Muscle of leg (tissue), 16 donors: ENCODE measurements at places on chromosomes 11 and 22. TPM values are rescaled to one million over a fixed set of nuclear protein-coding genes. Genes with fewer than 3 reads are reported as not detected.

The FOLR3 gene
- not detected for total RNA-seq

The MMP10 gene
- total RNA-seq, result not detected

The PLEKHA7 gene
- 2.6 TPM for total RNA-seq

The PSMA1 gene
- total RNA-seq, result 143 TPM

The GAB4 gene
- total RNA-seq, result not detected

The MMP12 gene
- total RNA-seq, result not detected

The PATE4 gene
- not detected for total RNA-seq

DNA sequence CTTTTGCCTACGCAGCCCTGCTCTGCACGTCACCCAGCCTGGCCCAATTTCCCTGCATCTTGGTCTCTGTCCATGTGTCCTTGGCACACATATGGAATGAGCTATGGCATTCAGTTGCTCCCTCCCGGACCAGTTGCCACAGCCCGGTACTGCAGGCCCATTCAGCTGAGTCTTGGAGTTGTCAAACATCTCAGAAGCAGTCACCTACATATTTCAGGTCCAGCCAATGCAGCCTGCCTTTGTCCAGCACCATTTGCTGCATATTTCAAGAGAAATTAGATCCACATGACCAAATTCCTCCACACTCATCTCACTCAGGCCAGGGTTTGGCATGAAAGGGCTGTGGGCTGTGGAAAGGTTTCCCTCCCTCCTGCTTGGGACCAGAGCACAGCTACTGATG is 76.8 kb downstream of the MN1 start:
- H3K27me3 ChIP-seq, result no peaks in the 10 kb centered on the region
- no peak for DNase-seq
- no peak overlapping the region for H3K4me3 ChIP-seq
- no peak overlapping the region for H3K27ac ChIP-seq

DNA sequence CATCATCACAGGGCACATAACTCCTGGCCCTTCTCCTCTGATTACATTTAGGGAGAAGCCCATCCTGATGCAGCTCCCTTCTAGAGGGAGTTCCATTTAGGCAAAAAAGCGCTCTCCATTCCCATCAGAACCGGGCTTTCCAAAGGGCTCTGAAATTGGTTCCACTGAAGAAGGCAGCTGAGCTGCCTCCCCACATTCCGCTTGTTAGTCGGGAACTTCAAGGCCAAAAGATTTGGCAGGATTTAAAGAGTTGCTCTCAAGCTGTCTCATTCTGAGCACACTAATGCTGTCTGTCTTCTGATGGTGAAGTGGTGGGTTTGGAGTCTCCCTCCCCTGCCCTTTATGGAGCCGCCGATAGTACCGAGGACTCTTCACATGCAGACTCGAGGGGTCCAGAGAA is 26.6 kb upstream of the CABP7 start:
- H3K4me3 ChIP-seq, result no peak overlapping the region
- peaks cover 93% of the 10 kb centered on the region for H3K4me1 ChIP-seq
- H3K27me3 ChIP-seq, result no peaks in the 10 kb centered on the region
- peak overlapping the region; percentile 71 for H3K27ac ChIP-seq
- peak; percentile 69 for DNase-seq
- H3K36me3 ChIP-seq, result peaks cover 13% of the 10 kb centered on the region

- H3K36me3 ChIP-seq, result no peaks in the 10 kb centered on the region
- DNase-seq, result no peak
- no peak overlapping the region for H3K27ac ChIP-seq
- peaks cover 29% of the 10 kb centered on the region for H3K4me1 ChIP-seq
- peaks cover 19% of the 10 kb centered on the region for H3K27me3 ChIP-seq
- no peak overlapping the region for H3K4me3 ChIP-seq
Measured at GRCh38 chr11:45092901-45093760, 53.3 kb upstream of the PRDM11 start.

- peak overlapping the region; percentile 90 for H3K27ac ChIP-seq
- no peaks in the 10 kb centered on the region for H3K27me3 ChIP-seq
- H3K4me1 ChIP-seq, result peaks cover 14% of the 10 kb centered on the region
- H3K4me3 ChIP-seq, result peak overlapping the region; percentile 63
Measured at GRCh38 chr11:65262776-65263175, 1.0 kb downstream of the POLA2 start.

GRCh38 chr11:126194121-126194543 is 17.3 kb downstream of the RPUSD4 start:
- no peaks in the 10 kb centered on the region for H3K27me3 ChIP-seq
- peak; percentile 71 for DNase-seq
- peaks cover 17% of the 10 kb centered on the region for H3K4me1 ChIP-seq

GRCh38 chr11:118609380-118610224 is 2.2 kb downstream of the PHLDB1 start:
- peaks cover 15% of the 10 kb centered on the region for H3K36me3 ChIP-seq
- H3K4me1 ChIP-seq, result peaks cover 68% of the 10 kb centered on the region
- DNase-seq, result peak; percentile 58
- peaks cover 22% of the 10 kb centered on the region for H3K27me3 ChIP-seq
- peak overlapping the region; percentile 94 for H3K27ac ChIP-seq

DNA sequence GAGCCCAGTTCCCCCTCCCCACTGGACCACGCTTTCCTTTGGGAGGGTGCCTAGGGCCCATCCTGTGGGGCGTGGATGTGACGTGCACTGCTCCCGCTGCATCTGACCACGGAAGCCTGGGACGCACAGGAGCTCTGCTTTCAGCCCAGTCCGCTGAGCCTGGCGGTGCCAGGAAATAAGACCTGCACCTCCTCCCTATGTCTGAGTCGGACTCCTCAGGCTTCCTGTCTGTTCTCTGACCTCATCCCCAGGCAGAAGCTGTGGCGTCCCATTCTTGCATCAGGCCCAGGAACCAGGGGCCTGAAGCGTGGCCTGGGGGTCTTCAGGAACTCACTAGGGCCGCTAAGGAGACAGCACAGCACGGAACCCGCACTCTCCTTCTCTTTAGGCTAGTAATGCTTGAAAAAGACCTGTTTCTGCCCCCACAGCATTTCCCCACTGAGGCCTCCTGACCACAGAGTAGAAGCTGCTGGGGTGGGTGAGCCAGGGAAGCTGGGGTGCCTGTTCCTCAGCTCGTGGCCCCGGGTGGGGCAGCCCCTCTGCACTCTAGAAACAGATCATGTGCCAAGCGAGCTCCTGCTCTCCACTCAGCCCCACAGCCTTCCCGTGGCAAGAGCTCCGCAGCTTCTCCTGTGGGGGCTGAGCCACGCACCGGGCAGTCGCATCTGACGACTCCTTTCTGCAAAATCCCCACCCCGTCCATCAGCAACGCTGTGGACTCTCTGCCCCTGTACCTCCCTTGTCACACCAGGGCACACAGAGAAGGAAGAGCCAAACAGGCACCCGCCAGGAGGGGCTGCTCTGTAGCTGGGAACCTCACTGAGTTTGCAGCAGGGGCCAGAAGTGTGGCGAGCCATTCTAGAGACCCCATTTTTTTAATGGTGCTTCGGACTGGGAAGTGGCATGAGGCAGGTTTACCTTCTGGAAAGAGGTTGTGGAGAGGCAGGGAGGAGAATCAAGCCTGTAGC is 22.6 kb downstream of the MOV10L1 start:
- peaks cover 4% of the 10 kb centered on the region for H3K4me1 ChIP-seq
- peak; percentile 42 for DNase-seq
- no peaks in the 10 kb centered on the region for H3K27me3 ChIP-seq
- H3K27ac ChIP-seq, result peak overlapping the region; percentile 20

DNA sequence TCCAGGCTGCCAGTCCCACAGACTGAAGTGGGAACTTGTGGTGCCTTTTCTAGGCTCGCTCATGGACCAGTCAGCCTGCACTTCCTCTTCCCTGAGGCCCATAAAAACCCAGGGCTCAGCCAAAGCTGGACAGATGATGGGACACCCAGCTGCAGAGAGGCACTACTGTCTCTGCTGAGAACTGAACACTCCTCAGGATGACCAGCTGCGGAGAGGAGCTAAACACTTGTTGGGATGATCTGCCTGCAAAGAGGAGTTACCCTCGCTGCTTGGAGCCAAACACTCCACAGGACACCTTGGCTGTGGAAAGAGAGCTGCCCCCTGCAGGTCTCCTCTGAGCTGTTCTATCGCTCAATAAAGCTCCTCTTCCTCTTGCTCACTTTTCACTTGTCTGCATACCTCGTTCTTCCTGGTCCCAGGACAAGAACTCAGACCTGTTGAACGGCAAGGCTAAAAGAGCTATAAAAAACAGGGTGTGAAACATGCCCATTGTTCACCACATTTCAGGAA is 465.5 kb downstream of the GUCY1A2 start:
- H3K4me3 ChIP-seq, result no peak overlapping the region
- no peaks in the 10 kb centered on the region for H3K27me3 ChIP-seq
- H3K4me1 ChIP-seq, result no peaks in the 10 kb centered on the region
- no peak for DNase-seq

GRCh38 chr11:44016131-44016530 is 31.6 kb upstream of the ACCSL start:
- no peaks in the 10 kb centered on the region for H3K27me3 ChIP-seq
- H3K4me1 ChIP-seq, result peaks cover 18% of the 10 kb centered on the region
- H3K4me3 ChIP-seq, result no peak overlapping the region
- H3K36me3 ChIP-seq, result no peaks in the 10 kb centered on the region

- H3K4me3 ChIP-seq, result peak overlapping the region; percentile 95
- H3K27ac ChIP-seq, result peak overlapping the region; percentile 100
- H3K4me1 ChIP-seq, result peaks cover 51% of the 10 kb centered on the region
- H3K36me3 ChIP-seq, result peaks cover 49% of the 10 kb centered on the region
Measured at GRCh38 chr11:206526-207207, 532 bp downstream of the BET1L start.

DNA sequence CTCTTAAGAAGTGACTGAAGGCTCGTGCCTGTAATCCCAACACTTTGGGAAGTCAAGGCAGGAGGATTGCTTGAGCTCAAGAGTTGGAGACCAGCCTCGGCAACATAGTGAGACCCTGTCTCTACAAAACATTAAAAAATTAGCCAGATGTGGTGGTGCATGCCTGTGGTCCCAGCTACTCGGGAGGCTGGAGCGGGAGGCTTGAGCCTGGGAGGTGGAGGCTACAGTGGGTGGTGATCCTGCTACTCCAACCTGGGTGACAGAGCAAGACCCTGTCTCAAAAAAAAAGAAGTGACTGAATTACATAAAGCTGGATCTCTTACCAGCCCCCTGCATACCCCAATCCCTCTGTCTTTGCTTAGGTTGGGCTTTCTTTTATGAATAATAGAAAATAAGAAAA is 58.1 kb downstream of the C22orf31 start:
- H3K27ac ChIP-seq, result no peak overlapping the region
- peaks cover 36% of the 10 kb centered on the region for H3K4me1 ChIP-seq
- no peaks in the 10 kb centered on the region for H3K27me3 ChIP-seq

- no peaks in the 10 kb centered on the region for H3K27me3 ChIP-seq
- no peaks in the 10 kb centered on the region for H3K4me1 ChIP-seq
- no peak overlapping the region for H3K4me3 ChIP-seq
- peaks cover 11% of the 10 kb centered on the region for H3K36me3 ChIP-seq
- no peak for DNase-seq
- no peak overlapping the region for H3K27ac ChIP-seq
Measured at GRCh38 chr11:77322926-77323590, 21.6 kb upstream of the GDPD4 start.

GRCh38 chr22:43698403-43698802 is 113.7 kb downstream of the EFCAB6 start:
- no peaks in the 10 kb centered on the region for H3K4me1 ChIP-seq
- no peak for DNase-seq
- no peaks in the 10 kb centered on the region for H3K27me3 ChIP-seq
- no peak overlapping the region for H3K27ac ChIP-seq
- no peaks in the 10 kb centered on the region for H3K36me3 ChIP-seq

DNA sequence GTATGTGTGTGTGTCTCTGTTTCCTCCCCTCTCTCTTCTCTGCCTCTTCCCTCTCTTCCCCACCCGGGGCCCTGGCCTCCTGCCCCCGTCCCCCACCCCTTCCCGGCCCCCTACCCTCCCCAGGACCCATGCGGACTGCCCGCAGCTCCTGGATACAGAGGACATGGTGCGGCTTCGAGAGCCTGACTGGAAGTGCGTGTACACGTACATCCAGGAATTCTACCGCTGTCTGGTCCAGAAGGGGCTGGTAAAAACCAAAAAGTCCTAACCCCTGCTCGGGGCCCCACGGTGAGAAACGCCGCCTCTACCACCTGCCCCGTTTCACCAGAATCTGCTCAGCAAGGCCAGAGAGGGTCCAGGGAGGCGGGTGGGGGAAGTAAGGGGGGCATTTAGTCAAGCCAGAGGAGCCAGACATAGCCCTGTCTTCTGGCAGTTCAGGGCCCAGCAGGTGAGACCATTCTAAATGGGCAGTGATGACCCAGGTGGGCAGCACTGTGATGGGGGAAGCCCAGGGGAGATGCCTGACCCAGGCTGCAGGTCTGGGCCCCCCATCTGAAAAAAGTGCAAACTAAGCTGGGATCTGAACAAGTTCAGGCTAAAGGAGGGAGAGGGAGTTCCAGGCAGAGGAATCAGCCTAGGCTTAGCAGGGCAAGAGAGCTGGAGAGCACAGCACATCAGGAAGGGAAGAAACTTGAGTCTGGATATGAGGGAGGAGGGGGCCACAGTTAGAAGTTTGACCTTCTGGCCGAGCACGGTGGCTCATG is 6.4 kb downstream of the SELENOM start:
- H3K36me3 ChIP-seq, result peaks cover 82% of the 10 kb centered on the region
- peaks cover 35% of the 10 kb centered on the region for H3K4me1 ChIP-seq
- no peak overlapping the region for H3K27ac ChIP-seq
- H3K4me3 ChIP-seq, result no peak overlapping the region
- H3K27me3 ChIP-seq, result no peaks in the 10 kb centered on the region
- DNase-seq, result peak; percentile 6

DNA sequence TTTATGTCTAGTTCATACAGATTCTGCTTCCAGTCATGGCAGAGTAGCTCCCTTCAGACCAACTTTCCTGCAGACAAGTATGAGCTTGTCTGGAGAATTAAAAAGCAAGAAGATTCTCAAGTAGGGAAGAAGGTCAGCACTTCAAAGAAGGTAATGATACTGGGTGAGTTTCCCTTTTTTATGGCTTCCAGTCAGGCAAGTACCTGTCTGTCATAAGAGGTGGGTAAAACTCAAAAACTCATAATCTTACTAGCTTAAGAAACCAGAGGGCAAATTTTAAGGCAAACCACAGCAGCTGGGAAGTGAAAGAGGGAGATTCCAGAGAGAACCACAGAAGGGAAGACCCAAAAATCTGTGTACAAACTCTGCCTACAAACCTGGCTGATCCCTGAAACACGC is 54.2 kb downstream of the DENND5A start:
- DNase-seq, result no peak
- H3K27me3 ChIP-seq, result no peaks in the 10 kb centered on the region
- H3K36me3 ChIP-seq, result no peaks in the 10 kb centered on the region

- no peak for DNase-seq
- no peaks in the 10 kb centered on the region for H3K4me1 ChIP-seq
- no peaks in the 10 kb centered on the region for H3K36me3 ChIP-seq
- no peak overlapping the region for H3K27ac ChIP-seq
Measured at GRCh38 chr22:48084041-48084728, 1321.7 kb downstream of the TBC1D22A start.
